ENCODE measurements at places on chromosomes 13 and 19.
A peak's percentile ranks its signal among the peaks of the same experiment; 100 is the strongest.

DNA sequence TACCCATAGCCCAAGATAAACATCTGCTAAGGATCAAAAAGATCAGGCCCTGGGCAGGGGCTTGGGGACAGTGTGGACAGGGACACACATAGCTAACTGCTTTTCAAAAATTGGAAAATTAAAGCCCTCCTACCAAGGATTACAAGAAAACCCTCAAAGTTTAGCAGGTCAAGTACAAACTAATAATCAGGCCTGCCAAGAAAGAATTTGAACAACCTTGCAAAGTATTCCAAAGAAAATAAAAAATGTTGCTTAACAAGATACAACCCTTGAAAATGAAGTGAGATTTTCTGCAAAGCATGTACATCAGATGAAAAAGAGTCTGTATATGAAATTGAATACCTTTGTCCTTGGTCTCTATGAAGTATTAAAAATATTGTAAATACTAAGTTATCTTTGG is 67.3 kb downstream of the KLF12 start:
- DNase-seq = no peak

GRCh38 chr13:75785130-75785529 is 149.0 kb downstream of the LMO7 start:
- DNase-seq = no peak

DNA sequence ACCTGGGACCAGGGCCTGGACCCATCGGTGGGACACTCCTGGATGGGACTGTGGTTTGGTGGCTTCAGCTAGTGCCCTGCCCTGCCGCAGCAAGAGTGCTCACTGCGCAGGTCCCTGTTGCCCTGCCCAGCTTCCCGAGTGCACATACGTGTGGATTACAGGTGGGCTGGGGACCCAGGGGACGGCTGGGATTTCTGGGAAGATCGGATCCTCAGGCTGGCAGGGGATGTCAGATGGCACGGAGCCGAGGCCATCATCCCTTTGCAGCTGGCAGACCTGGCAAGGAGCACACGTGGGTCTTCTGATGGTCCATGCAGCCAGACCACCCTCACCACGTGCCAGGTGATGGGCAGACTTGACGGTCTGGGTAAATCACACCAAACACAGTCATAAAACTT is 69.3 kb downstream of the CHST8 start:
- no peak for DNase-seq

DNA sequence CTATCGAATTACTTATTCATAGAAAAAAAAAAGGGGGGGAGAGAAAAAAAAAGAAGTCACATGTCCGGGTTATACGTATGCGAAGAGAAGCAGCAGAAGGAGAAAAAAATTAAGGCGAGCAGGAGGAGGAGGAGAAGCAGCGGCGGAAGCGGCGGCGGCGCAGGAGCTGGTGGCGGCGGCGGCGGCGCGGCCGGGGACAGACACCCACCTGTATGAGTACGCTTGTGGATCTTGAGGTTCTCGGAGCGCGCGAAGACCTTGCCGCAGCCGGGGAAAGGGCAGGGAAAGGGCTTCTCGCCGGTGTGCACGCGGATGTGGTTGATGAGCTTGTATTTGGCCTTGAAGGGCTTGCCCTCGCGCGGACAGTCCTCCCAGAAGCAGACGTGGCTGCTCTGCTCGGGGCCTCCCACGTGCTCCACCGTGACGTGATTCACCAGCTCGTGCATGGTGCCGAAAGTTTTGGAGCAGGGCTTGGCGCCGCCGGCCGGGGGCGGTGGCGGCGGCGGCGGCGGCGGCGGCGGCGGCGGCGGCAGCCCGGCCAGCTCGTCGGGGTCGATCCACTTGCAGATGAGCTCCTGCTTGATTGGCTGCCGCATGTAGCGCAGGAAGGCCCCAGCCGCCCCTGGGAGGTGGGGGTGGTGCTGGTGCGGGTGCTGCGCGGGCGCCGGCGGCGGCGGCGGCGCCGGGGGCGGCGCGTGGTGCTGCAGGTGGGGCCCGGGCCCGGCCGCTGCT is 1.5 kb downstream of the ZIC5 start:
- no peak for DNase-seq

DNA sequence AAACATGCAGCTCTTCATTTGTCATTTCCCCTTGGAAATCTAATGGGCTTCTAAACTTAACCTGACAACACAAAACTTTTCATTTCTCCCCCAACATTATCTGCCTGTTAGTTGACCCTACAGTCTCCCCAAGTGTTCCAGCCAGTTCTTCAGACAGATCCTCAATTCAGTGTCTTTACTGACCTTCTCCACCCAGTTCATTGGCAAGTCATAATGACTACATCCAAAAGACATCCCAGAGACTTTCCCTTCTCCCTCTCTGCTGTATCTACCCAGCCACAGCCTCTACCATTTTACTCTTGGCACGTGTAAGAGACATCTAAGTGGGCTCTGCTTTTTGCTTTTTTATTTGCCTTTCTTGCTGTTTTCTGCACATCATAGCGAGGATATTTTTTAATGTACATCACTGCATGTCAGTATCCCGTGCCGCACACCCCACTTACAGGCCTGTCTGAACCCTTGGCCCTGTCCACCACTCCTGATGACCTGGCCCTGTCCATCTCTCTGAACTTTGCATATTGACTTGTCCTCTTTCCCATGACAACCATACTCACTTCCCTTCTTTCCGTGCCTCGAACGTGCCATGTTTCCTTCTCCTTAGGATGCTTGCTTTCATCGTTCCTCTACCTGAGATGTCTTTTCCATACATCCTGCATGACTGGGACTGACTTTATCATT is 391.9 kb downstream of the IRS2 start:
- no peak for DNase-seq

- DNase-seq = no peak
These were observed 411.6 kb upstream of the SLITRK5 start for GRCh38 chr13:87259479-87260083.

GRCh38 chr19:58406818-58407657 is 1.4 kb upstream of the ZNF584 start:
- DNase-seq = no peak

- DNase-seq = peak; percentile 16
These were observed 26.6 kb upstream of the CALM3 start for GRCh38 chr19:46574533-46574932.

- no peak for DNase-seq
These were observed 4.4 kb downstream of the KLF5 start for GRCh38 chr13:73063166-73063565.

- no peak for DNase-seq
These were observed 57.3 kb downstream of the MBD3L2B start for GRCh38 chr19:6963937-6964336.

- DNase-seq = no peak
These were observed 38.1 kb downstream of the DGKH start for GRCh38 chr13:42086582-42086981.

- DNase-seq = peak; percentile 39
These were observed 49.5 kb downstream of the RFX2 start for GRCh38 chr19:6060600-6061375.

DNA sequence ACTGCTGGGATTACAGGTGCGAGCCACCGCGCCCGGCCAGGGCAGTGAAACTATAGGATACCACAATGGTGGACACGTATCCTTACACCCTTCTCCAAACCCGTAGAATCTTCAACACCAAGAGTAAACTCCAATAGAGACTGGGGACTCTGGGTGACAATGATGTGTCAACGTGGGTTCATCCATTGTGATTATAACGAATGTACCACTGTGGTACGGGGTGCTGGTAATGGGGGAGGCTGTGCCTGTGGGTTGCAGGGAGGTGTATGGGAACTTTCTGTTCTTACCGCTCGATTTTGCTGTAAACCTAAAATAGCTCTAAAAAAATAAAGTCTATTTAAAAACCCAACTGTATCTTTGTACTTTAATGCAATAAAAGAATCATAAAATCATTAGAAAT is 11.6 kb downstream of the GNG7 start:
- no peak for DNase-seq
